Esophagus squamous epithelium (tissue), 5 donors: ENCODE measurements at places on chromosomes 6 and 20.

GRCh38 chr20:5133998-5134397 is 7.2 kb downstream of the CDS2 start:
- no peak for DNase-seq

DNA sequence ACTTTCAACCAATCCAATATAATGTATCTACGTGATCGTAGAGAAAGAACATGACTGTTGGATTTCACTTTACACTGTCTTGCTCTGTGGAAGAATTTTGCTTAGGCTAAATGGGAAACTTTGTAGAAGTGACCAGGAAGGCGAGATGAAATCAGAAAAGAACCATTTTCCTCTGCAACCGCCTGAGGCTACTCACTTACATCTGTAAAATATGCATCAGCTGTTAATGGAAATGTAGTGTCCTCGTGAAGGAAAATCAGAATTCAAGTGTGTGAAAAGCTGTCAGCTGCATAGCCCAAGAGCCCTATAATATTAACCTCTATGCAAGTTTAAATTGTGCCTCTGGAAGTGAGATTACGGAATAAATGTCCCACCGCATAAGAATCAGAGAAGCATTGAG is 277.9 kb downstream of the C6orf118 start:
- no peak for DNase-seq

- DNase-seq, result no peak
These were observed 185.3 kb downstream of the OGFRL1 start for GRCh38 chr6:71473926-71474325.

GRCh38 chr20:3775457-3776108 is 5.7 kb downstream of the SPEF1 start:
- DNase-seq, result no peak

DNA sequence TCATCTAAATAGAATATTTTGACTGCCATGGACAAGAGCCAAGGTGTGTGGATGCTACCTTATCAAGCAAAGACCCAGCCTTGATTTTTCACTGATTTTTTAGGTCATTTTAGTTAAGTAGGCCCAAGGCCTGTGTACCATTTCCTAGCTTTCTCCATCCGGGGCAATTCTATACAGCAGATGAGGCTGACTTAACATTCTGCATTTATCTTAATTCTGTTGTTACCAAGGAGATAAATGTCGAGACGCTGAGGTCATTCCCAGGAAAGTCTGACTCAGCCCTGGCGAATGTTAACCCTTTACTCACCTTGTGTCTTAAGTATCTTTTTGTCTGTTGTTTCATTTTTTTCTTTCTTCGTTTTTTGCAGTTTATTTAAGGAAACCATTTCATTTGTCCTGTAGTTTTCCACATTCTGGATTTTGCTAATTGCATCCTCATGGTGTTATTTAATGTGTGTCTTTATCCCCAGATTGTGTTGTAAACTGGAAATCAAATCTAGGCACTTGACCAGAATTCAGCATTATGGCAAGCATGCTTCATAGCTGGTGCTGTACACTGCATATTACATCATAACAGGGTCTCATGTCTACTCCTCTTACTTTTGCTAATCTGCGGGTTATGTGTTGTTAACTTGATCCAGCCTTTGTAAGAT is 277.0 kb downstream of the CDKAL1 start:
- DNase-seq, result no peak

GRCh38 chr20:3222635-3223600 is 13.6 kb downstream of the ITPA start:
- no peak for DNase-seq

DNA sequence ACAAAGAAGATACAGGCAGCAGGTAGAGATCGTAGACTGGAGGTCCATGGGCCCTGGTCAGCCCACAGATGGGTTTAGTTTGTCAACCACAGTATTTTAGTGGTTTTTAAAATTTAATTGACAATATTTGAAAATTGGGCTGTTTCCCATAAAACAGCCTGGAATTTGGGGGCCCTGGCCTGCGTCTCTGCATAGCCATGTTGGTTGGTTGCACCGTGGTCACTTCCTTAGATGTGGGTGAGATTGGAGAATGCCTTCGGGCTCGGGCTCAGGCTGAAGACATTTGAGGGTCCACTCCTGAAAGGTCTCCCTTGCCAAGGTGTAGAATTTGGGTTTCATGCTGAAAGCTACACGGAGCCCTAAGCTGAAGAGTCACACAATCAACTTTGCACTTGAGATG is 7.7 kb downstream of the DUSP22 start:
- no peak for DNase-seq

- DNase-seq, result no peak
These were observed 36.0 kb upstream of the MPC1 start for GRCh38 chr6:166418691-166419143.

DNA sequence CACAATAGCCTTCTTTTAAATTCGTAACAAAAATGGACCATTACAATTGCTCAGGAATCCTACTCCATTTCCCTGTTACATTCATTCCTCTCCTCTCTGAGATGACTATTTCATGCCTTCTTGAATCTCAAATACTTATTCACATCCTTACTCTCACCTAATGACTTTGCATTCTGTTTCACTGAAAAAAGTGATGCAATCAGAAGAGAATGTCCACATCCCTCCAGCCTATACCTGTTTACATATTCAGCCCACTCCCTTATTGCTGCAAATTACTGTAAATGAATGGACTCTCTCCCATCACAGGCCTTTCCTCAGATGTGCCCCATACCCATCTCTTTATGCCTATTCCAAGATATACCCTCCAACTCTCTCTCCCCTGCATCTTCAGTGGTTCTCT is 8.6 kb downstream of the TAAR1 start:
- DNase-seq, result no peak

DNA sequence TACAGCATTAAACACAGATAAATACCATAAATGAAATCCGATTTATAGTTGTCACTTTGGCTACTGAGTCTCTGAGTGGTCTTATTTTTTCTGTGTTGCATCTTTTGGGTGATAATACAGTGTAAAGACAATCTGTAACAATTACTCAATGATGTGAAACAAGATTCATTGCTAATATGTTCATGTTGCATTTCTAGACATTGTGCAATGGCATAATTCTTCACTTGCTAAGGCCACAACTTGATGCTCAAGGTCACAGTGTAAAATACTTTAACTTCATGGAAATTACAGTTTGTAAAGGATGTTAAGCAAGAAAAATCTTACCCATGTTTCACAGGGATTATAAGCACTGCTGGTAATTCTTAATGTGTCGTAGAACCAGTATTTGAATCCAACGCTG is 74.9 kb upstream of the SMLR1 start:
- no peak for DNase-seq

DNA sequence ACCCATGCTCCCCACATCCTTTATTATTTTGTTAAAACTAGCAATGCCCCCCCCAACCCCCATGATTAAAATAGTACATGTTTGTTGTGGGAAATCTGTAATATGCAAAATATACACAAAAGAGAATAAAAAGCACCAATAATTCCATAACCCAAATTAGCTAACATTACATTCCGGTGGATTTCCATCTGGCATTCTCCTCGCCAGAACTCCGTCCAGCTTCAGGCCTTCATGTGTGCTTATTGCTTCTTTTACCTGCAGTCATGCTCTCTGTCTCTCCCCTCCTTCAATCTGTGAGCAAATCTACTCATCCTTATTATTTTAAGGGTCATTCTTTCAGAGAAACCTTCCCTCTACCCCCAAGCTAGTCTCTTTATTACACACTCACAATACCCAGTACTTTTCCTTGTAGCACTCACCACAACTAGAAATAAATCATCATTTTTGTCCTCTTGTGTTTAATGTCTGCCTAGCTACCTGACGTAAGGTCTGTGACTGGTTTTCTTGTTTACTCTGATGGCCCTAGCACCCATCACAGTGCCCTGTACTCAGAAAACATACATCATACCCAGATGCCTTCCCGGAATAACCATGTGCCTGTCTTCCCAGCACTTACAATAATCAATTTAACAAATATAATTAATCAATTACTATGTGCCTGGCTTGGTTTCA is 25.6 kb upstream of the IER3 start:
- no peak for DNase-seq

- DNase-seq, result no peak
These were observed 505.2 kb downstream of the CBLN4 start for GRCh38 chr20:55500130-55500529.

DNA sequence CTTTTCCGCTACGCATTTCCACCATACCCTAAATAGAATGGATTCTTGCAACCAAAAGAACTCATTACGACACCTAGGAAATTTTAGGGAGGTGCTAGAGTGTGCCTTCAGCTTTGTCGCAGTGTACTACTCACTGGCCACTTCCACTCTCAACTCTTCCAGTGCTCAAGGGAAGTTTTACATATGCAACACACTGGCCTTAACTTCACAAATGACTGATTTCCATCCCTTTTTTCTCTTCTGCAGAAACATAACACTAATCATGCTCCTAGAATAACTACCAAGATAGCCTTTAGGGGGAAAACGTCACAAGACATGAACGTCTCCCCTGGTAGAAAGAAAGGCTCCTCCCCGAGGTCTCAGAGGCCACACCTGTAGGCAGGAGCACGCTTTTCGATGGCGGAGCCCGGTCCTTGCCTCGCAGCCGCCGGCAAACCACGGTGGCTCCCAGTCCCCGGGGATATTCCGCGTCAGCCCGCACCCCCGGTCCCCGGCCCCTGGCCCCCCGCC is 584 bp downstream of the LYRM4 start:
- peak; percentile 12 for DNase-seq

GRCh38 chr20:52500157-52500556 is 308.6 kb upstream of the ZFP64 start:
- DNase-seq, result no peak

DNA sequence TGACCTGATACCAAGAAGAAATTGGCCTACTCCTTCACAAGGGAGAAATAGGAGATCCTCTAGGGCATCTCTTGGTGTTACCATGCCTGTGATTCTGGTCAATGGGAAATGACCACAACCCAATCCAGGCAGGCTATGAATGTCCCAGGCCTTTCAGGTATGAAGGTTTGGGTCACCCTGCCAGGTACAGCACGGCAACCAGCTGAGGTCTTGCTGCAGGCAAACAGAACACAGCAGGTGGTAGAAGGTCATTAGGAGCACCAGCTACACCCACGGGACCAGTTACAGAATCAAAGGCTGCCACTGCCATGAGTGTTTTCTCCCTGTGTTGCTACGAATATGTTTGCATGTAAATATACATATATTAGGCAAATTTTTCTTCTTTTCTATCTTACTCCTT is 202.3 kb downstream of the ERMARD start:
- DNase-seq, result no peak

- no peak for DNase-seq
These were observed 84.7 kb upstream of the MC3R start for GRCh38 chr20:56163806-56164205.

- DNase-seq, result no peak
These were observed 659 bp downstream of the SLC35F1 start for GRCh38 chr6:117907601-117908245.

DNA sequence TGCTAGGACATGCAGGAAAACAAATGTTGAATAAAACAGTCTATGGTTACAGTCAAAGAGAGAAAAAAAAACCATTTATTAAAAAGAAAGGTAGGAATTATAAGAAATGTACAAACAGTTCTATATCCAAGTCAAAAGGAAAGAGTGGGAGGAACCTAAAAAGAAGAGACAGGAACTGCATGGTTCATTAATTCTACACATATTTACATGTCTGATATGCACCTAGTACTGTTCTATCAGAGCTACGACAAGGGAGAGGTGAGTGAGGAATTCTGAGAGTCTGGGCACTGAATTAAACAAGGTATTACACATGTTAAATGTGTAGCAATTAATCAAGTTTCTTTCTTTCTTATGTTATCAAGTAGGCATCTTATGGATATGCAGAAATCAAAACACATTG is 41.9 kb downstream of the SYCP2 start:
- DNase-seq, result no peak

DNA sequence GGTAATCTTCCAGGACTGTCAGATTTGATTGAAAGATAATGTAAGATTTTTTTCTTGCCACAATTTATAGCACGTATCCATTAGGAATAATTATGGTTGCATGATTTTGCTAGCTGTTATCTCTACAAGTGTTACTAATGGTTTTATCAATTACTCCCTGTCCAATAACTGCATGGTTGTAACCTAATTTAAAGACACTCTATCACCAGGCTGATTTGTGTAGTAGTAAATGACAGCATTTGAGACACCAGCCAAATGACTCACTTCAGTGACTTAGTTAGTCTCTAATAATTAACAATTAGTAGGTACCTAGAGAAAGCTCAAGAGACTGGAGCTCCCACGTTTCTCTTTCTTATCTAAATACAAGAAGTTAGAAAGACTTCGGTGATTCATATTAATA is 453.8 kb upstream of the POU3F2 start:
- no peak for DNase-seq

DNA sequence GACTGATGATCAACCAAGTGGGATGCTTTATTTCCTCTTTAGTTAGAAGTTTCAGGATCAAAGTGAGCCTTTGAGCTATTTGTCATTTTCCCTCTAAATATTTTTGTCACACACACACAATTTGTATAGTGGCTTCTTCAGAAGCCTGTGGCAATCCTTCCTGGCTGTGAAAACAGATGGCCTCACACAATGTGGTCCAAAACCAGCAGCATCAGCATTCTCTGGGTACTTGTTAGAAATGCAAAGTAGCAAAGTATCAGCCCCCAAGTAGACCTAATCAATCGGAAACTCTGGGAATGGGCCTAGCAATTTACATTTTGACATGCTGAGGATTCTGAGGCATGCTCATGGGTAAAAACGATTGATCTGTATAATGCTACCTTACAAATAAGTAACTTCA is 115.9 kb downstream of the PAX1 start:
- DNase-seq, result no peak

GRCh38 chr6:17966451-17966850 is 21.0 kb downstream of the KIF13A start:
- no peak for DNase-seq

DNA sequence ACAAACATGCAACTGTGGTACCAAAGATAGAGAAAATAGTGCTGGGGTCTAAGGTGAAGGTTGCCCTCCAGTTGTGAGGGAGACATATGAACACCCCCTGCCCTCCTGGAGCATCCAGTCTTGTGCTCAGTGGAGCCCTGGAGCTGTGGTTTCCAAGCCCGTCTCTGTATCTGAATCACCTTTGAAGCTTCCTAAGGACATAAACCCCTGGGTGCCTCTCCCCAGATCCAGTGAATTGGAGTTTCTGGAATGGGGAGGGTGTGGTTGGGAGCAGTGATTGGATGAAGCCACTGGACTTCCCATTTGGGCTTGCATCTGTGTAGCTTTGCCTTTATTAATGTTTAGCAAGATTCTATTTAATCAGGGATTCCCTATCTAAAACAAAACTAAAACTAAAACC is 22.4 kb upstream of the E2F3 start:
- no peak for DNase-seq

DNA sequence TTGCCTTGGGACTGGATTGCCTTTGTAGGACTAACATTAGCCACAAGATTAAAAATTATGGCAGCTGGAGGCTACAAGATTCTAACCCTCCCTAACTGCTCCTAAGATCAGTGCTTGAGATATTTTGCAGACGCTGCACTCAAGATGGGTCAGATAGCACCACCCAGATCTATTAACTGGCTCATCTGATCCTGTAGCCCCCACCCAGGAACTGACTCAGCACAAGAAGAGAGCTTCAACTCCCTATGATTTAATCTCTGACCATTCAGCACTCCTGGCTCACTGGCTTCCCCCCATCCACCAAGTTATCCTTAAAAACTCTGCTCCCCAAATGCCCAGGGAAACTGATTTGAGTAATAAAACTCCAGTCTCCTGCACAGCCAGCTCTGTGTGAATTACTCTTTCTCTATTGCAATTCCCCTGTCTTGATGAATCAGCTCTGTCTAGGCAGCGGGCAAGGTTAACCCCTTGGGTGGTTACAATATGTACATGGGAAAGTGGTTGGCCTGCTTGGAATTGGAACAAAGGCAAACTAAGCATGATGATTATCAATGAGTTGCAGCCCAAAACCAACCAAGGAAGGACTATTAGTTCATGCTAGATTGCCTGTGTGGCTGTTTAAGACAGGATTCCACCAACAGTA is 111.3 kb downstream of the OR2B2 start:
- DNase-seq, result no peak
